ENCODE measurements at places on chromosomes 11 and 22.

GRCh38 chr11:118791961-118792569, 1.1 kb upstream of the DDX6 start:
- peak; percentile 30 for DNase-seq

DNA sequence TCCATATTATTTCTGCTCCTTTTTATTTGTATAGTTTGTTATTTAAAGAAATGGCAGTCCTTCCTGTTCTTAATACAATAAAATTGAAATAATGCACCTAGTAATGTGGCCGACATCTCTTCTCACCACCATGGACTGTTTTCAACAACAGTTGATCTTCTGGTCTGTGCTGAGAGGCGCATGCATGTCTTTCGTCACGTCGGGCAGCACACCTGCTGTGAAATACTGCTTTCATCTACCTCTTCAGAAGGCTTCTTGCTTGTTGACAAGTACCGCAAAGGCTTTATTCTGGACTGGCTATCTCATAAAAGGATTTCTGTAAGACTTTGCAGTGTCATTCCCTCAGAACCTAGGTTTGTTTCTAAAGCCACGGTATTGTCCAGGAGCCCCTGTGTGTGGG, 13.9 kb upstream of the MYO18B start:
- no peak for DNase-seq

GRCh38 chr22:38754751-38755154, 1.0 kb downstream of the SUN2 start:
- DNase-seq = no peak

- DNase-seq = no peak
These were observed 24.7 kb downstream of the EXT2 start for GRCh38 chr11:44120169-44120568.
